ENCODE measurements at places on chromosomes 11 and 22.

DNA sequence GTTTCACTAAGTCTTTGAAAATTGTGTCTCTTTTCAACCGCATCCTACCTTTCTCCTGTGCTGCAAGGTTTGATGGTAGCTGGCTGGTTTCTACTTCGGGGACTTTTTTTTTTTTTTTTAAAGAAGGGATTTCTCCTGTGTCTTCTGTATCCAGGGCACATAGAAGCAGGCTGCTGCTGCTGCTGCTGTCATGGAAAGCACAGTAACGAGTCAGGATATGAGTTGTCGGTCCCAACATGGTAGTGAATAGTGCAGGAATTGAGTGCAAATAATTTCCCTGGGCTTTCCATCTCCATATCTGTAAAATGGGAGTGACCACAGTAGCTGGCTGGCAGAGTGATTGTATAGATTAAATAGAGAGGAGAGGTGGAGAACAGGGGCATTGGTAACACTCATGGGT, 118.3 kb upstream of the NAV2 start:
- DNase-seq = no peak

- DNase-seq = no peak
Measured at GRCh38 chr11:36631774-36632173, 33.7 kb upstream of the RAG2 start.

GRCh38 chr22:30876915-30877553, 91.5 kb downstream of the MORC2 start:
- no peak for DNase-seq

GRCh38 chr11:132238331-132238866, 868.0 kb downstream of the NTM start:
- DNase-seq = no peak

DNA sequence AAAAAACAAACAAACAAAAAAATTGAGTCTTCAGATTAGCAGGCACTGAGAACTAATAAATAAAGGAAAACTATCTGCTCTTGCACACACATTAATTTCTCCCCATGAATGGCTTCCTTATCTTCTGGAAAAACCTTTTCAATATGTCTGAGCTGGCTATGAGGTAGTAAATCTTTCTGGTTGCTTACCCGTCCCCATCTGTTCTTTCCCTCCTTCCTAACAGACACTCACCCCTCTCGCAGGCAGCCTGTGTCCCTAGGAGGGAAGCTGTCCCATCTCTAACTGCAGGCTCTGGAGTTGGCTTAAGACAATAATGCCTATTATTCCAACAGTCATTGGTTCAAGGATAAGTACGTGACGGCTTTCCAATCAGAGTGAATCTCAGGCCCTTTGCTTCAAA, 8.2 kb upstream of the SCUBE2 start:
- no peak for DNase-seq

DNA sequence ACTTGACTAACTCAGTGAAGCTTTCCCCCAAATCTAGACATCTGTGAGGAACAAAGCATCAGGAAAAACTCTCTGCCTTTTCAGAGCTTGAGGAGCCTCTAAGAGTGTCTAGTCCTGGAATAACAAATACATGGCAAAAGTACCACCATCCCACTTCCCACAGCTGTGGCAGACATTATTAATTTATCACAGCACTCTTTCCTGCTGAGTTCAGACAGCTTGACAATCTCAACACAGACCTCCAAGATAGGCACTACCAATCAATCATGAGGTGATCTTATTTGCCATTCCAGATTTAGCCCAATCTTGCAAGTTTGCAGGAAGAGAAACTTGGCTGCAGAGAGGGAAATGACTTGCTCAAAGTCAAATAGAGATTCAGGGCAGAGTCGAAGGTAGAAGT, 202.8 kb downstream of the MN1 start:
- DNase-seq = no peak

GRCh38 chr11:102420547-102420946, 32.0 kb downstream of the TMEM123 start:
- no peak for DNase-seq

DNA sequence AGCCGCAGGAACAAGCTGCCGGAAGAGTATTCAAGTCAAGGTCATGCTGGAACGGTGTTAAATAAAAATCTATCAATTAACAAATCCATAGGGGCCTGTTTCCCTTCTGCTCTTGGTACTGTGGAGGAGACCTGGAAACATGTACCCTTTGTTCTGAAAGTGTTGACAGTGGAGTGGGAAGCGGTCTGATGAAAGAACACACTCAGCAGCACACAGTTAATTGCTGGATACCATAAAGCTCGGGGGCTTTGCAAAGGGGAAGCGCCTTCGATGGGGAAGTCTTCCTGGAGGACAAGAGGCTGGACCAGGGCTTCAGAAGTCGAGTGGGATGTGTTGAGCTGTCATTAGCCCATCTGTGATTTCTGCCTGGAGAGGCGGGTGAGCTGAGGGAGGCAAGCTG, 112.5 kb upstream of the CLPB start:
- DNase-seq = no peak

- no peak for DNase-seq
Measured at GRCh38 chr11:9028581-9028980, 24.8 kb upstream of the NRIP3 start.

DNA sequence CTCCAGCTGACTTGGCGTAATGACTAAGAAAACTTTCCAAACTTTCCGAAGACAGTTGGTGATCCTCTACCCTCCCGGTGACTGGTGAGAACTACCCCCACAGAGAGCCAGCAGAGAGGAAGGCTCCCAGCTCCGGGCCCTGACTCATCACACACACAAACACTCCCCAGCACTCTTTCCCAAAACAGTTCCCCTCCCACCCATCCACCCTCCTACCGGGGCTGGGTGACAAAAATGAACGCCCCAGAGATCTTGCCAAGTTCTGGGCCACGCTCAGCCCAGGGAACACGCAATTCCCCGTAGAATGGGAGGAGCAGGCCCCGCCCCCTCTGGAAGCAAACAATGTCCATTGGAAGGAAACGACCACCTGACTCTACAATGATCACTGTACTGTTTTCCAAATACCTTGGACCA, 21.3 kb upstream of the JAM3 start:
- no peak for DNase-seq

- DNase-seq = no peak
Measured at GRCh38 chr22:20192972-20193760, 42.3 kb upstream of the CCDC188 start.

- DNase-seq = no peak
Measured at GRCh38 chr11:8043756-8044155, 37.3 kb upstream of the TUB start.

GRCh38 chr22:24305260-24305692, 34.6 kb downstream of the SPECC1L start:
- no peak for DNase-seq

DNA sequence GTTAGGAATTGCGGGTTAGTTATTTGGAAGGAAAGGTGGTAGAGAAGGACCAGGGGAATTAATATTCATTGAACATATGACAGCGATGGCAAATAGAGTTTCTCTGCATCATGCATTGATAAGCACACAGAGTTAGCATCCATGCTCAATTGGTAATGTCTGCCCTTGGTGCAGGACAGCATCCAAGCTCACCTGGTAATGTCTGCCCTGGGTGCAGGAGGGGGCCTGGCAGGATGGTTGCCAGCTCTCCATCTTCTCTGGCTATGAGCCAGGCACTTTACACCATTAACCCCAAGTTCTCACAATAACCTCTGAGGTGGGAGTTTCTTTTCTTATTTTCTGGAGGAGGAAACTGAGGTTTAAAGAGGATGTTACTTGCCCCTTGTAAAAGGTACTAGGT, 50.4 kb upstream of the RBFOX2 start:
- no peak for DNase-seq

DNA sequence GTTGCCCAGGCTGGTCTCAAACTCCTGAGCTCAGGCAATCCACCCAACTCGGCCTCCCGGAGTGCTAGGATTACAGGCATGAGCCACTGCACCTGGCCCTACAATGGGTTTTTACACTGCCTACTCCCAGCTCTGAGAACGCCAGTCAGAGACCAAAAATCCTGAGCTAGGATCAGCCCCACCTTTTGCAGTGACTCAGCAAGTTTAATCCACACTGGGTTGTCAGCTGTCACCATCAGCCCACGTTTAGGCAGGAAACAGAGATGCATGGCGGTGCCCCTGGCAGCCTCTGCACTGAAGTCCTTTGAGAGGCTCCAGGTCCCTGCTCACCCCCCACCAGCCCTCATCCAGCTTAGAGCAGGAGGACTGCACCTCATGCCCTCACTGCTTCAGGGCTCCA, 117.6 kb downstream of the ARHGAP8 start:
- no peak for DNase-seq

DNA sequence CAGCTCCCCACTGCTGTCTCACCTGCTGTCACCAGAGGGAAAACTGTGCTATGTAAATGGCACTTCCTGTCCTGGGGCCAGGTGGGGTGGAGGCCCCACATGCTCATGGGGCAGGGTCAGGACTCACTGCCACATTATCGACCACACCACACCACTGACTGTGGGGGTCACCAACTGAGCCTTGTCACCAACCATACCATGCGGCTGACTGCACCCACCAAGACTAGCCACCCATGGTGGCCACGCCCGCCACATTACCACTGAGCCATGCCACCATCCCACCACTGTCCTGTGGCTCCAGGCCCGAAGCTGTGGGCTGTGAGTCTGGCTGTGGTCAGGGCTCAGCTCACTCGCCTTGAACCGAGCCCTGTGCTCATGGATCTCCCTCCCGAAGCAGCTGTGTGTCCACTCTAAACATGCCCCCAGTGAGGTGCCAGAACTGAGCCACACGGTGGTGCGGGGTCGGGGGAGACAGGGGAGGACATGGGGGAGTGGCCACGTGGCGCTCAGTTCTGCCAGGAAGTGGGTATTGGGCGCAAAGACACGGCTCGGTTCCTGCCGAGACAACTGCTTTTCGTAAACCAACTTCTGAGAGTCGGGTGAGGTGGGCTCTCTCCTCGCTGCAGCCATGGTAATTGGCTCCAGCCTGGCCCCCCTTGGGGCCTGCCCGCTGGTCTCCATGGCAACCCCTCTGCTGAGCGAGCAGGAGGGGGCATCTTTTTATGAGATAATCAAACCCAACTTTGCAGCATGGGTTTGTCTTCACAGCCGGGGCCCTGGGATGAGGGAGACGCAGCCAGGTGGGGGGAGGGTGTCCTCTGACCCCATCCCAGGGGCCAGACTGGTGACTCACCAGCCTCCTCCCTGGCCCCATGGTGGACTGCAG, 23.2 kb downstream of the RTN4R start:
- DNase-seq = no peak

GRCh38 chr11:116281173-116282160, 491.3 kb downstream of the BUD13 start:
- no peak for DNase-seq

DNA sequence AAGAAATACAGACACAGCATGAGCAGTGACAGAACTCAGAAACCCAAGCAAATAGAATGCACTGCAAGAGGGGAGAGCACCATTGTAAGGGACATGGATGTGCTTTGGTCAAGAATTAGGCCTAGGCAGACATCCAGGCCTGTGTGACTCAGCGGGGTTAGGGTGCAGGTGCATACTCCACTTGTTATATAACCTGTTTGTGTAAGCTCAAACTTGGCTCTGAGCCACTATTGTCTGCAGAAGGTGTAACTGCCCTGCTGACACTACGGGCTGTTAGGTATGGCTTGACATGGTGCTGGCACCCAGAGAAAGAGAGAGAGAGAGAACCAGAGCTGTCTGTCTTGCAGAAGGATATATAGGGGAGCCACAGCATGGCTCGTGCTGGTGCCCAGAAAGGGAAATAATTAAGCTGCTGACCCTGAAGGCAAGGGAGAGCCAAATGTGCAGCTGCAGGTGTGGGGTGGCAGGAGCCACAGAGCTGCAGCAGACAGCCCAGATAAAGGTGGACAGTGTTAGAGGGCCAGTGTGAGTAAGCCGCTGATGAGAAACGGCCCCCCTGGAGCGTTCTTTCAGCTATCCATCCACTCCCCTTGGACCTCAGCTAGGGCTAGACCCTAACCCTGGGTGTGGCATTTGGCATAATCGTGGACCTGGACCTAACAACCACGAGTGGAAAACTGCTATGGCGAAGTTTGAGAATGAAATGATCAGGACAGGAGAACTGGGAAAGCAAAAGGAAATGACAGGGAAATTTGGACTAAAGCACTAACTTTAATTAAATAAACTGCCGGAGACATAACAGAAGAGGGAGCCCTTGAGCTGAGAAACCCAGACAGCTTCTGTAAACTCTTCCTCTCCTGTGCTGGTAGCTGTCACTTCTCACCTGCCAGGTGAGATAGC, 253.0 kb upstream of the CCDC179 start:
- no peak for DNase-seq

DNA sequence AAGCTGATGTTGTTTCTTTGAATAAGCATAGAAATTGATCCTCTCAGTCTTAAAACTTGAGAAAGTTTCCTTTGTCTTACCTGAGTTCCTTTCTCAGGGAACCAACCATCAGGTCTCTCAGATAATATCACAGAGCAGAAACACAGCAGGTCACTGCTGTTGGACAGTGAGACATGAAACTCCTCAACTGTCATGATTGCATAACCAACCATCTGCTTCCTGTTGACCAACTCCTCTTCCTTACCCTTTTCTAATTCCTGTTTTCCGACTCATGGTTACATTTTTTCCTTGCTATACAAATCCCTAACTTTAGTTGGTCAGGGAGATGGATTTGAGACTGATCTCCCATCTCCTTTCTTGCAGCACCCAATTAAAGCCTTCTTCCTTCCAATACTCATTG, 845.3 kb downstream of the FAM181B start:
- DNase-seq = no peak

- no peak for DNase-seq
Measured at GRCh38 chr22:17912945-17913721, 111.2 kb downstream of the MICAL3 start.

DNA sequence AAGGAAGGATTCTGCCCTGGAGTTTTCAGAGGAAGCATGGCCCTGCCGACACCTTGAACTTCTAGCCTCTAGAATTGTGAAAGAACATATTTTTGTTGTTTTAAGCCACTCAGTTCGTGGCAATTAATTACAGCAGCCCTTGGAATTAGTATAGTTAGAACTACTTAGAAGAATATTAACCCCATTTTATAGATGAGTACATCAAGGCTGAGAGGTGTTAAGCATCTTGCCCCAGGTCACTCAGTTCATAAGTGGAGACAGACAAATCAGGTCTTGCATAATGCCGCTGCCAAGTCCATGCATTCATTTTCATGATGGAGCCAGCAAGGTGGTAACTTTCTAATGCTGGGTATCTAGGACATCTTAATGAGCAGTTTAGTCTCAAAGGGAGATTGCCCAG, 26.6 kb downstream of the LDLRAD3 start:
- no peak for DNase-seq

- no peak for DNase-seq
Measured at GRCh38 chr11:45933131-45933831, 10.8 kb downstream of the LARGE2 start.

GRCh38 chr11:10892250-10892649, 34.4 kb upstream of the ZBED5 start:
- no peak for DNase-seq

GRCh38 chr11:73659961-73660360, 13.6 kb downstream of the PLEKHB1 start:
- DNase-seq = no peak

GRCh38 chr11:125093502-125093901, 17.9 kb downstream of the TMEM218 start:
- DNase-seq = no peak

Measured in stimulated activated CD8-positive, alpha-beta memory T cell treated with anti-CD3 and anti-CD28 coated beads, Interleukin-4, amount 100 ng/mL, for 24 hours (primary cell).